ENCODE measurements at places on chromosomes 6 and 20.

DNA sequence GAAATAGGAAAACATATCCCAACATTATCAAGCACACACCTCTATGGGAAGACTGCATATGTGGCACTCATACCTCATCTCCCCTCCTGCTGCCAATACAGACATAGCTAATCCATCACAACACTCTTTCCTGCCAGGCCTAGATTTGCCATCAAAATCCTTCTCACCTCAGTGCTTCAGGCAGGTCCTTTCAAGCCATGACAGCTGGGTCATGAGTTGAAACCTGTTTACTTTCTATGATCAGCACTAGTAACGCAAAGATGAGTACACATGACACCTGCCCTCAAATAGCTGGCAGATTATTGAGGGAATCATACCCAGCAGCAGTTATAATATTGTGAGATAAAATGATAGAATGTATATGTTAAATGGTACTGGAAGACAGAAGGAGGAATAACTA lies 183.1 kb downstream of the AIG1 start:
- no peak for DNase-seq

DNA sequence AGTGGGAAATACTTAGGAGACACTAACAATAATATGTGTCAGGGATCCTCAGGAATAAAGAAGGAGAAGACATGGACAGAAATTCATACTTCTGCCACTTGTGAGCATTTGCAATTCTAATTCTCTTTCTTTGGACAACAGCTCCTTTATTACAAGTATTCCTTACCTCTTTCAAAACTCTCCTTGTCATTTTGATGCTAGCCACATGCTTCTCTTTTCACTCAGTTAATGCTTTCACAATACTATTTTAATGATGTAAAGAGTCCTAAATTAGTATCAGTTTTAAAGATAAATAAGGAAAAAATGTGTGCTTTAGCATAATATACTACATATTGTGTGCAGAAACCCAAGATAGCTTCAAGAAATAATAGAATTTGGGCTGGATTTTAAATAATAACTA lies 62.5 kb downstream of the AHI1 start:
- DNase-seq = no peak

DNA sequence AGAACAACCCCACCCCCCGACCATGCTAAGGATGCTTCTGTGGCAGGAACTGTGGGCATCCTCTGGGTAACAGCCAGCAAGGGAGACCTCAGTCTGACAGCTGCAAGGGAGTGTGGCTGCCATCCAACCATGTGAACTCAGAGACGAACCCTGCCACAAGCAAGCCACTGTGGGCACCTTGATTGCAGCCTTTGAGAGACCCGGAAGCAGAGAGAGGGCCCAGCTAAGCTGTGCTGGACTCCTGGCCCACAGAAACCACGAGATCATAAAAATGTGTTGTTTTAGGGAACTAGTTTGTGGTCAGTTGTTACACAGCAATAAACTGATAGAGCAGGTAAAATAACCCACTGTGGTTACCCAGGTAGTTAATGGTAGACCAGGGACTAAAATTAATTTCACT lies 414.6 kb downstream of the CDH26 start:
- DNase-seq = no peak

DNA sequence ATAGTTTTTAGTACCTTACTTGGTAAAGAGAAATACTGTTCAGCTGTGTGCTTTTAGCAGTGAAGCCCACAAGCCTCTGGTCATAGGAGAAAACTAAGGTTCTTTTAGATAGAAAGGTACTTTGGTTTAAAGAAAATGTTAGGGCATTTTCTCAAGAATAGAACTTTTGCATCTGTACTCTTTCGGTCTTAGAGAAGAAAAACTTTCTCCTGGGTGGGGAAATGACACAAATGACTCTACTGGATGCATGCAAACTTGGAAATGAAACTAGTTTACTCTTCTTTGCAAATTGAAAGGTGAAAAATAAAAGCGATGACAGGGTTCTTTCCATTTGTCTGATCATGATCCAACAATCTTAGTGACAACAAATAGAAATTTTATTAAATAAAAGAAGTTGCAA lies 2.1 kb upstream of the TMEM217 start:
- peak; percentile 24 for DNase-seq

DNA sequence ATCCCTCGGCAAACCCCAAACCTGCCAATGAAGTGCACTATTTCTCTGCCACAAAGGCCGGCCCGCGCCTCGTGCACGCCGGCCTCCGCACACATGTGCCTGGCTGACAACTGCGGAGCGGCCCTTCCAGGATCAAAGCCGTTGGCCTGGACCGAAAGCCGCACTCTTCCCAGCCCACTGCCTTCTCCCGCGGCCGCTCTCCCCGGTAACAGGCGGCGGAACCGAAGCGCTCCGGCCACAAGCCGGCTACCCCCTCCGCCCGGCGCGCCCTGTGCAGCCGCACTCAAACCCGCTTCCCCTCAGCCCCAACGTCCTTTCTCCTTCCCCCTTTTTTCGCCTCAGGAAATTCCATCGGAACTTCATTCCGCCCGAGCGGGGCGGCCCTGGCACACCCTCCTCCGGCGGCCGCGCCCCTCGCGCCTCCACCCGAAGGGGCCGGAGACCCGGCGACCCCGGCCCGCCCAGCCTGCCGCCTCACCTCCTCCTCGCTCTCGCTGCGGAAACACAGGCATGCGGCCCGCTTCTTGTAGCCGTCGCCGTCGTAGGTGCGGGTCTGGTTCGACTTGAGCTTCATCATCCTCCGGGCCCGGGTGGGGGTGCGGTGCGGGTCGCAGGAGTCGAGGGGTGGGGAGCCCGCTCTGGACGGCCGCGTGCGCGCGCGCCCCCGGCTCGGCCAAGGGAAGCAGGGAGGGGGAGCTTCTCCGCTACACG lies 528 bp downstream of the NUDT3 start:
- peak; percentile 85 for DNase-seq

GRCh38 chr20:20566516-20566915 lies 145.9 kb downstream of the RALGAPA2 start:
- no peak for DNase-seq

- peak; percentile 30 for DNase-seq
Observed at GRCh38 chr6:44216677-44217331, at the start of gene MYMX. Gene MYMX (plus strand): TSS chr6:44216926. CDS start chr6:44217472, 546 bp downstream.

GRCh38 chr6:68911334-68911733 lies 276.3 kb downstream of the ADGRB3 start:
- no peak for DNase-seq

DNA sequence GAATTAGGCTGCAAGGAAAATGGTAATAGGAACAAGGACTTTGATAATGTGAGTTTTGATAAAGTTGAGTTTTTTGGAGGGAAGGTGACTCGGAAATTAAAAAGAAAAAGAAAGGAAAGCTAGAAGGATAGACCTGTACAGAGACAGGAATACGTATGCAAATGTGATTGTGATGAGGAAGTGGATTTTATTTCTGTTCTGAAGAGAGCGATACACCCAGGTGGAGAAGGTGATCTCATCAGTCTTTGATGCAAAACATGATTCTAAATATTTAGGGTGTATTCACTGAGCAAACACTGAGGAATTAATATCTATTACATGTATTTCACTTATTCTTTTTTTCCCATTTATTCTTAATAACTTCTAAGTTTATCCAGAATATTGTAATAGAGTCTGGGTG lies 9.2 kb upstream of the PLEKHG1 start:
- DNase-seq = no peak

GRCh38 chr6:88442737-88443136 lies 276.6 kb upstream of the CNR1 start:
- peak; percentile 40 for DNase-seq

DNA sequence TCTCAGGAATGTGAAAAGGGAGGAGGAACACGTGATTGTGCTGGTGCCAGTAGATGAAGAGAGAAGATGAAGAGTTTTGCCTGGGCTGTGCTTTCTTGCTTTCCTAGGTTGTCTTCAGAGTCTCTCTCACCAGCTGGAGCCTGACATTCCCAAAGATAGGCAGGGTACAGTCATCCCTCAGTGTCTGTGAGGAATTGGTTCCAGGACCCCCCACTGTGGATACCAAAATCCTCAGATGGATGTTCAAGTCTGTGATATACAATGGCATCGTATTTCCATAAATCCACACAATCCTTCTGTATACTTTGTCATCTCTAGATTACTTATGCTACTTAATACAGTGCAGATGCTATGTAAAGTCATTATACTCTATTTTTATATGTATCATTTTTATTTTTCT lies 113.5 kb downstream of the SAMD5 start:
- DNase-seq = no peak

DNA sequence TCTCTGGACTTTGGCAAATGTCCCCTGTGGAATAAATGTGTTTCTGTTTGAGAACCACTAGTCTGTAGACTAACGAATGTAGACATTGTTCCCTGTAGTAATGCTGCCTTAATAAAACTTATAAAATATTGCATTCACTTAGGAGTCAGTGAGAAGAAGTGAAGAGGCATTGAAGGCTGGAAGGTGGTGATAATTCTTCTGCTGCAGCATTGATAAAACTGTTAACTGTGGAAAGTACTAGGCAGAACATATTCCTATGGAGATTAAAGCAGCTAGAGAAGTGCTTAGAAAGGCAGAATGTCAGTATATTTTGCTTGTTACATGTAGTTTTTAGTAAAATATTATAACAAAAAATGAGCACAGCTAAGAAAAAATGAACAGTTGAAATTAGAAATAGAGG lies 4.8 kb downstream of the PGK2 start:
- no peak for DNase-seq

GRCh38 chr20:61875221-61875885 lies 190.3 kb downstream of the TAF4 start:
- no peak for DNase-seq

GRCh38 chr20:16050366-16050765 lies 522.9 kb downstream of the KIF16B start:
- DNase-seq = no peak

DNA sequence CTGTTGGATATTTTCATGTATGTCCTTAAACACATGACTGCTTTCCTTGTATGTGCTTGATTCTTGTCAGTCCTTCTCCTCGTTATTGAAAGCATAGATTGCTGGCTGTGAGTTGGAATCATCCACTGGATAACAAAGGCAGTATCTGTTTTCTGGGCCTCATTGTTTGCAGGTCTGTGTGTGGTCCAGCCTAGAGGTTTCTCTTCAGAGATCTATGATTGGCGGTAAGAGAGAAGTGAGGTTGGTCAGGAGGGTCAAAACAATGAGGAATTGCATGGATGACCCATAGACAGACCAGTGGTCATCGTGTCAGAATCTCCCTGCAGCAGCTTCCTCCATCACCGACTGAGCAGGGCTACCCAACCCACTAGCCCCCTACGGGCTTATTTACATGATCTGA lies 915.0 kb downstream of the KIF16B start:
- DNase-seq = no peak

DNA sequence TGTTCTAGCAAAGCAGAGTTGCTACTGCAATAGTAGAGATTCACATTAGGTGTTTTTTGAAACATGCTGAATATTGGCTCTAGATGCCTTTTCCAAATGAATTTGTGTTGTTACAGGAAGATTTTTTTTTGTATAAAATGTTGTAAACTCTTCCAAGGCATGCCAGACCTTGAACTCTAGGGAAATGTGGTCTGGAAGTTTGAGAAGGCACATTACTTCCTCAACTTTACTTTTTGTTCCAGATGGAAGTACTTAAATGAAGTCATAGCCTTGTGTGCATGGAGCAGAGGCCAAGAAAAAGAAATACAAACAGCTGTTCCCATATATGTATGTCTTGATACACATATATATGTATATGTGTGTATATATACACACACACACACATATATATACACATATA lies 585.7 kb upstream of the MARCKS start:
- DNase-seq = no peak

DNA sequence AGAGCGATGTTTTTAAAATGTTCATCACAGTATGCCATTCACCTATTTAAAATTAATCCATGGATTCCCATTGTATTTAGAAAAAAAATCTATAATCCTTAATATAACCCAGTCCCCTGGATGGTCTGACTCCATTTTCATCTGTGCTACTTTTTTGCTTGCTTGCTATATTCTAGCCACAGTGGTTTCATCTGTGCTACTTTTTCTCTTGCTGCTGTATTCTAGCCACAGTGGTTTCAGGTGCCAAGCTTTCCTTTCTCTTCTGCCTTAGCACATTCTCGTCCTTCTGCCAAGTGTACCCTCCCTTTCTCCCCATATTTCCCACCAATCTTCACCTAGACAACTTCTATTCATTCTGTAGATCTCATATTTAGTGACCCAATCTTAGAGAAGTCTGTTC lies 33.3 kb upstream of the SOX4 start:
- DNase-seq = no peak

DNA sequence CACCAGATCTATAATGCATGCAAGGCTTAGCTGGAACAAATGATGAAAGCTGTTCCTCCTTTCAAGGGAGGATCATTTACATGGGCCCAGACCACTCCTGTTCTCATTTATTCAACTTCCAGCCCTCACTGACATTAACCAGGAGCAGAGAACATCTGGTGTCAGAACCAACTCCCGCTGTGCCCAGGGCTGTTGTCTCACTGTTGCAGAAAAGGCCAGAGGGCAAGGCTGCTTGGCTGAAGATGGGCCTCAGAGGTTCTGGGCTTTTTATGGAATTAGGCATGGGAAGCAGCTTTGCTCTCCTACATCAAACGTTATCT lies 164.2 kb downstream of the GMPR start:
- no peak for DNase-seq

DNA sequence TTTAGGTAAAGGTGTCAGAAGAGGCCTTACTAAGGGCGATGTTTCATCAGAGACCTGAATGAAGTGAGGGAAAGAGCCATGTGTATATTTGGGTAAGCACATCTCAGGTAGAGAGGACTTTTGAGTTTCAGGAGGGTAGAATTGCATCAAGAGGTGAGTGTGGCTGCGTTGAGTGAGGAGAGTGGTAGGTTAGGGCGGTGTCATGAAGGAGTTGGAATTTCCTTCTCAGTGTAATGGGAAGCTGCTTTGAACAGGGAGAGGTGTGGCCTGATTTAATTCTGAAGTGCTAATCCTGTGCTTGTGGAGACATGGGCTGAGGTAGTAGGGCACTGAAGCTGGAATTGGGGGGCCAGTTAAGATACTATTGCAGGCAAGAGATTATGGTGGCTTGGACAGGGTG lies 53.9 kb downstream of the IGF2R start:
- DNase-seq = no peak

DNA sequence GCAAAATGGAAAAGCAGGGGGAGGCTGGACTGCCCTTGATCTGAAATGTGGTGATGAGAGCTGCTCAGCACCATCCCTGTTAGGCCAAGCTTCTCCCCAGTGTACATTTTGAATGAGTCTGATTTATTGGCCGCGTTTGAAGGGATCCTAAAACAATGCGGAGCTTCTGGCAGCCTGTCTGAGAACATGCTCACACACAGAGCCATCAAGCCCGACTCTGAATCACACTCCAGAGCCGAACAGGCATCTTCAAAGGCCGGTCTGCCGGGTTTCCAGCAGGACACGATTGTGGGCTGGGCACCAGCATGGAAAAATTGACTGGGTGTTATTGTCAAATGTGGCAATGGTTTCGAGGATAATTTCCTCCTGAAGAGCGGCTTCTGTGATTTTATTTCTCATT lies 235.9 kb downstream of the TFAP2C start:
- DNase-seq = no peak

GRCh38 chr20:17969278-17969883 lies 563 bp downstream of the MGME1 start:
- DNase-seq = peak; percentile 30

DNA sequence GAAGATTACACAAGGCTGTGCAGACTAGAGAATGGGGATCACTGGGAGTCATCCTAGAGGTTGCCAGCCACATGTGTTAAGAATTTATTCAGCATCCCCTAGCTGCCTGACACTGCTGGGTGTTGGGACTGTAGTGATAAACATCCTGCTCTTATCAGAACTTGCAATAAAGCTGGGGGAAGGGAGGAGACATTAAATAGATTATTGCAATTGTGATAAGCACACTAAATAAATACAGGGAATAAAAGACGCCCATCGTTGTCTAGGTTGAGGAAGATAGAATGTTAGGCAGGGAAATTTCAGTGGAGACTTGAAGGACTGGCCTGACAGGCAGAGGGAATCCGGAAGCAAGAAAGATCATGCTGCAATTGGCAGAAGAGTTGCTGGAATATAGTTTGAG lies 33.2 kb upstream of the TRAM2 start:
- DNase-seq = no peak

Measured in suppressor macrophage treated with lipopolysaccharide for 1 hour (primary cell).